Left ventricle myocardium inferior (tissue), 1 donor: ENCODE measurements at places on chromosomes 11 and 22. TPM values are rescaled to one million over a fixed set of nuclear protein-coding genes. Genes with fewer than 3 reads are reported as not detected.

Gene F2
- total RNA-seq: not detected

Gene OR4A16
- not detected for total RNA-seq

Gene DBX1
- total RNA-seq: not detected

Gene CATSPER1
- total RNA-seq: not detected

Gene UBQLN3
- total RNA-seq: 0.14 TPM

Gene MIOX
- total RNA-seq: not detected

Gene CSKMT
- total RNA-seq: 5.0 TPM

Gene OR52N4
- total RNA-seq: not detected

Gene PITPNB
- 60.0 TPM for total RNA-seq

Gene OR52H1
- not detected for total RNA-seq

GRCh38 chr11:6124245-6124644 lies 16.8 kb downstream of the OR56B4 start:
- DNase-seq: no peak

DNA sequence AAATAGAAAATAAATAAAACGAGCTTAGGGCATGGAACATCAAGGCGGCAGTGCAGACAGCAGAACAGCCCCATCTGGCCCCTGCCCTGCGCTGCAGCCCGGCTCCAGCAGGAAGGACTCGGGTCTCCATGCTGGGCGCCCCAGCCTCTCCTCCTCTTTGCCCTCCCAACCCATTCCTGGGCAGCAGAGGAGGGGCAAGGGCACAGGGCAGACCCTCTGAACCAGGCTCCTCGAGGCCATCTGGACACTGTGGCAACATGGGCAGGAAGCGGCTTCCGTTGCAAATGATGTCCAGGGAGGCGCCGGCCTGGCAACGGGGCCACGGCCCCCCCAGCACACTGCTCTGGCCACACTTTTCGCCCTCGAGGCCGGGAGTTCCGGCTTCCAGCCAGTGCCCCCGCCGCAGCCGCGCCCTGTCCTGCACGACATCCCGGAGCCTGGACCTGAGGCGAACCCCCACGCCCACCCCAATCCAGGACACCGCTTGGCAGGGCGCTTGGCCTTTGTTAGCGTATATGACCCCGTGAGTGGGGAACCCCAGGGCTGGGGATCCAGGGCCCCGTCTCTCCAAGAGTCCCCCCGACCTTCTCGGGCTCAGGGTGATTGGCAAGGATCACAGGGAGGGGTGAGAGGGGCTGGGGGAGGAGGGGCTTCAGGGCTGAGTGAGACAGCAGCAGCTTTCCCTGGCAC lies 192.1 kb downstream of the IGLL1 start:
- no peak for DNase-seq

DNA sequence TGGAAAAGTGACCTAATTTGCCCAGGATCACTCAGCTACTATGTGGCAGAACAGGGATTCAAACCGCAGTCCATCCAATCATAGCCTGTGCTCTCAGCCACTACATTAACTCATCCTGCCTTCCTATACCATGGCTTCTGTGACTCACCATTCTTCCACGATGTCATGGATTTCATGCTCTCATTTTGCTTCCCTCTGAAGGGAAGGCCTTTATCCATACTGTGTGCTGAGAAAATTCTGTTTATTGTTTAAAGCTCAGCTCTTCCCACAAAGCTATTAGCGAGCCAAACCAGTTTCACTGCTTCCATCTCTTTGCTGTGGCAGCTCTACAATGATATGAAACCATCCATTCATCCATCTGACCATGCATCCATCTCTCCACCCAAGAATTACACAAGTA lies 289.9 kb downstream of the TENM4 start:
- DNase-seq: no peak

DNA sequence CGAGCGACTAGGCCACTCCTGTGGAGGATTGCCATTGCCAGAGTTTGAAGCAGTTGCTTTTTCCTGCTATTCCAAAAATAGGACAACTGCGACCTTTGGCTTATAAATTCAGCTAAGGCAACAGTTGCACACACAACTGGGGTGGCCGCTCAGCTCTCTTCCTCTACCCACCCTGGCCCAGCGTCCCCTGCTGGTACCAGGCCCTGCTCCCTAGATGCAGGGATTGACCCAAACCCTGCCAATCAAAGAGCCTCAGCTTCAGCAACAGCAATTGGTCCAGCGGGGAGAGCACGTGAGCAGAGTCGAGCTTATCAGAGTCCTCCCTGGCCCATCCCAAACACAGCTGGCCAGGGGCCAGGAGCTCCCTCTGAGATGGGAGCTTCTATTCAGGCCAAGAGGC lies 22.0 kb upstream of the CABP2 start:
- peak; percentile 56 for DNase-seq

DNA sequence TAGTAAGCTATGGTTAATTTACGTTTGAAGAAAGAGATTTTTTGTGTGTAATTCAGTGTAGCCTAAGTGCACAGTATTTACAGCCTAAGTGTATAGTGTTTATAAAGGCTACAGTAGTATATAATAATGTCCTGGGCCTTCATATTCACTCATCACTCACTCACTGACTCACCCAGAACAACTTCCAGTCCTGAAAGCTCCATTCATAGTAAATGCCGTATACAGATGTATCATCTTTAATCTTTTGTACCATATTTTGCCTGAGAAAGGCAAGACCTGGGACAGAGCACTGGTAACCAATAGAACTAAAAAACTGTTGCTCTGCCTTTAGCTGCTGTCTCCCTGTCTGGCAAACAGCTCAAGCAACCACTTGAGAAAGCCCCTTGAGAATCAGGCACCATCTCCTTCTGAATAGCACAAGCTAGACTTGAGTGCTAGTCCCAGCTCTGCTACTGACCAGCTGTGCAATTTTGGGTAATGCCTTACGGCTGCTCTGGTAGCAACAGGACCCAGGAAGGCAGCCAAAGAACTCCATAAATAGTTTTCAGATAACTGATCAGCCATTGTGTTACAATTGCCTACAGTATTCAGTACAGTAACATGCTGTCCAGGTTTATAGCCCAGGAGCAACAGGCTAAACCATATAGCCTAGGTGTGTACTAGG lies 131.3 kb downstream of the KCNC1 start:
- DNase-seq: no peak

DNA sequence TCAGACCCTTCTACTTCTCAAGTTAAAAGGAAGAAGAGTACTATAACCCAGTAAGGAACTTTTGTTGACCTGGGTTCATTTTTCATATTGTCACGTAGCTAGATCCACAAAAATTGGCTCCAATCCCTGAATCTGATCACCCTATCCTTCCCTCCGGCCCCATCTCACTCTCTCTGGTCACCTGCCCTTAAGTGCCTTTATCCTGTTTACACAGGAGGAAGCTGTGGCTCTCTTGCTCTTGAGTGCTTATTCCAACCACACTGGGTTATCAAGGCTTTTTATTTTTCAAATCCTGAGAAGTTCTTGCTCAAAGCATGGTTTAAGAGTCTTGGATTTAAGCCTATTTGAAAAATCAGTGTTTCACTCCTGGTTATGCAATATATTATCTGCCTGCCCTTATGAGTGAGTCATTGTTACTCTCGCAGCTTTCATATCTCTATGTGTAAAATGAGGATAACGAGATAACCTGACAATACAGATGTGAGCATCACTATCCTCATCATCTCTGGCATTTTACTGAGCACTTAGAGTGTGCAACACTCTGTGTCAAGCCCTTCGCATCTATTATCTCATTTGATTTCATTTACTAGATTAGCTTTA lies 293.9 kb downstream of the GUCY1A2 start:
- DNase-seq: no peak

DNA sequence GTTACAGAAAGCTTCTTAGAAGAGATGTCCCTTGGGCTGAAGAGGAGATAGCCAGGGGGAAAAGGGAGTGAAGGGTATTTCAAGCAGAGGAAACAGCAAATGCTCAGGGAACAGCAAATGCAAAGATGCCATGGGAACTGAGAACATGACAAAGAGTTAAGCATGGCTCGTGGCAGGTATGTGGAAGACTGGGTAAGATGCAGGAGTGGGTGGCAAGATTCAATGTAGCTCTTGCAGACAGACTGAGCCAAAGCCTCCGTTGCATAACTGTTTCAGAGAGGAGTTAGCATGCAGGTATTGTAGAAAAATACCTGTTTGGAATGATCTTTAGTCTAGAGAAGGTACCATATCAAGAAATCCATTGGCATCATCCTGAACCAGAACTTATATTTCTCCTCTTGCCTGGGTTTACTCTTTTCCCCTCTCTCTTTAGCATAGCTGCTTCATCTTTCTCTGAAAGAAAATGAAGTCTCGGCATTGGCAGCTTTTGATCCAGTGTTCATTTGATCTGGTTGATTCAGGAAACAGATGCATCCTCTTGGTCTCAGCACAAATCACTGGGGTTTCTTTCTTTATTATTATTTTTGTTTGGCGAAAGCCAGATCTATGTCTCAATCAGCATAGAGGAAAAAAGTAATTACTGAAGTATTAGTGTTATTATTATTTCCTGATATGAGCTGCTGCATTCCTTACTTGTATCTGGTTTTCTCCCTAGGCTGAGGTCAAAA lies 41.7 kb upstream of the NUP160 start:
- DNase-seq: no peak

- no peak for DNase-seq
These were observed 809.1 kb downstream of the DLG2 start for GRCh38 chr11:84817998-84818397.

GRCh38 chr11:108872781-108873291 lies 208.0 kb downstream of the DDX10 start:
- no peak for DNase-seq

- DNase-seq: peak; percentile 63
These were observed 6.9 kb upstream of the POLDIP3 start for GRCh38 chr22:42621505-42622002.

DNA sequence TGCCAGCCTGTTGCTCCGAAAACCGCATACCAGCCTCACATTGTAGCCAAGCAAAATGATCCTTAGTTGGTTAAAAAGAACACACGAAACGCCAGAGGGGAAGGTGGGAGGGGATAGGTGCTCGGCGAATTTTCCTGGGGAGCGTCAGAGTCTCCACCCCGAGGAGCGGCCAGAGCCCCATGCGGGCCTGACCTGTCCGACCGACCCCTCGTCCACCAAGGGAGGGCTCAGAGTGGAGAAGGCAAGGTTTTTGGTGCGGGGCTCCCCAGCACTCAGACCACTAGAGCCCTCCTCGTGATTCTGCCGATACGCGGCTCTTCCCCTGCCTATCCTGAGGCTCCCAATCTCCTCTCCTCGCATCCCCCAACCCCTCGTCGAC lies 39.6 kb downstream of the DIXDC1 start:
- no peak for DNase-seq

DNA sequence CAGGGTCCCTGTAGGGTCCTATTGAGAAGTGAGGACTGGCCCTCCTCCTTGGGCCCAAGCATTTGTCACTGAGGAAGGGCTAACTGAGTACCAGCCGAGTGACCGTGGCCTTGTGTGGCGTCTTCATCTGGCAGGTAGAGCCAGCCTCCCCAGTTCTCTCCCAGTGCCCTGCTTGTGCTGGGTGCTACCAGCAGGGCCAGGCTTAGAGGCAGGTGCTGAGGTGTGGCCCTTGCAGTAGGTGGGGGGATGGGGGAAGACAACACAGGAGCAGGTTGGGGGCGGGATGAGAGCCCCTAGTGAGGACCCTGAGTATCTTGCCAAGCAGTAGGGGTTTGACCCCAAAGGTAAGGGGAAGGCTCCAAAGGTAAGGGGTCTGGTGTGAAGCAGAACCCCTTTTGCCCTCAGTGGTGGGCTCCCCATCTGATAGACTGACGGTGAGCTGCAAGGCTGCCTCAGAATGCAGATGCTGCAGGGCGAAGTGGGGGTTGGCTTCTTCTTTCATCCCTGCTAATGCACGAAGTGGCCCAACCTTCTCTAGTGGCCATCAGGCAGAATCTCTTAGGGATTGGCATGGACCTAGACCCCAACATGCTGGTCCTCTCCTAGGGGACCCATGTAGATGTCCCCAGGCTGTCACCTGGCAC lies 19.6 kb downstream of the CDC45 start:
- DNase-seq: no peak

- DNase-seq: no peak
These were observed 179.1 kb downstream of the BLID start for GRCh38 chr11:121936781-121937447.

GRCh38 chr11:57698843-57699365 lies 13.1 kb downstream of the MED19 start:
- no peak for DNase-seq

- no peak for DNase-seq
These were observed 109.0 kb downstream of the EMSY start for GRCh38 chr11:76553554-76554476.

GRCh38 chr11:95514416-95515110 lies 275.0 kb downstream of the FAM76B start:
- no peak for DNase-seq

- peak; percentile 2 for DNase-seq
These were observed 103.1 kb upstream of the PITPNB start for GRCh38 chr22:28021998-28022660.

DNA sequence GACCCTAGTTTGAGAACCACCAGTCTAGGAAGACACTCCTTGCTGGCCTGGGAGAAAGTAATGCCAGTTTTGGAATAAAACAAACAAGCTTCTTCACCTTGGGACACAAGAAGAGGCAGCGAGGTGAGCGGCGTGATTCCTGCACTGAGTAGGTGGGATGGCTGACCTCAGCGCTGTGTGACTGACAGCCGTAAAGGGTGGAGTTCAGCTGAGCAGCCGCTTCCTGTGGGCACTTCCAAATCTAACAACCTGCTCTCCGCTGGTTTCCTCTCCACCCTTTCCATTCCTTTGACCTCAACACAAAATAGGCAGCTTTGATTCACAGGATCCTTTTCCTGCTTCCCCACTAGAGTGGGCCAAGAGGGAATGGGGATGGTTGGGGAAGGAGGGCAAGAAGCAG lies 45.8 kb downstream of the PC start:
- no peak for DNase-seq

DNA sequence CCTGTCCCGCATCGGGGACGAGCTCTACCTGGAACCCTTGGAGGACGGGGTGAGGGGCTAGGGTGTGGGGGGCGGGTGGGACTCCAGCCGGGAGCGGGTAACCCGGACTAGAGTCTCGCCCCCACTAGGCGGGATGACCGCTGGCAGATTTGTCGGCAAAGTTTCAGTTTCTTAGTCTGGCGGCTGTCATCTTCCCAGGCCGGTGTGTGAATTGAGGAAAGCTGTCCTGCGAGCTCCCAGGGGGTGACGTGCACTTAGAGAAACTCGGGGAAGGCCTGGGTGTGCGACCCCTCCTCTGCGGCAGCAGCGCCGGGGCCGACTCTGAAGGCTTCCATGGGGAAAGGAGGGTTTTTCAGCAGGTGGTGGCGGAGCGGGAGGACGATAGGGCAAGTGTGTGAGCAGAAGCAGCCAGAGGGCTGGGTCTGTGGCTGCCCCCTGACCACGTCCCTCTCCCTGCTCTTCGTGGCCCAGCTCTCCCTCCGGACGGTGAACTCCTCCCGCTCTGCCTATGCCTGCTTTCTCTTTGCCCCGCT lies 463 bp downstream of the RAD9A start:
- no peak for DNase-seq
